Activated CD4-positive, alpha-beta T cell treated with anti-CD3 and anti-CD28 coated beads, Interleukin-2, amount 50 U/mL, for 24 hours (primary cell): ENCODE measurements at places on chromosomes 11 and 22.

- no peak for DNase-seq
These were observed 16.5 kb downstream of the RNF141 start for GRCh38 chr11:10524471-10524870.

- no peak for DNase-seq
These were observed 243.0 kb upstream of the ANO5 start for GRCh38 chr11:21949763-21950413.

DNA sequence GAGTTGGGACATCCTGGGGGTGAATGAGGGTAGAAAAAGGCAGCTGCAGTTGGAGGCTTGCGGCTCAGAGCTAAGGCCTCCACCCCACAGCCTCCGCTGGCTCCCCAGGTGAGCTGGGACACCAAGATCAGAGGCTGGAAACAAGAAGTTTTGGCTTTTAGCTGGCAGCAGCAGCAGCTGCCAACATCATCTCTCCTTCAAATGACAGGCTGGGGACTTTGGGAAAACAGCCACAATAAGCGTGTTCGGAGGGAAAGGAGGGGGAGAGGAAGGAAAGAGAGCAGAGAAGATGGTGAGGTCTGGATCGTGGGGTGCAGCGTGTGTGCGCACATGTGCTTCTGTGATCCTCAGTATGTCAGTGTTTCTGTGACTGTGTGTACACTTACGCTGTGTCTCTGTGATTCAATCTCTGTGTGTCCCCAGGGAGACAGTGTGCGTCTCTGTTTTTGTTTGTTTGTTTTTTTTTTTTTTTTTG, 62.0 kb upstream of the RASD2 start:
- no peak for DNase-seq

DNA sequence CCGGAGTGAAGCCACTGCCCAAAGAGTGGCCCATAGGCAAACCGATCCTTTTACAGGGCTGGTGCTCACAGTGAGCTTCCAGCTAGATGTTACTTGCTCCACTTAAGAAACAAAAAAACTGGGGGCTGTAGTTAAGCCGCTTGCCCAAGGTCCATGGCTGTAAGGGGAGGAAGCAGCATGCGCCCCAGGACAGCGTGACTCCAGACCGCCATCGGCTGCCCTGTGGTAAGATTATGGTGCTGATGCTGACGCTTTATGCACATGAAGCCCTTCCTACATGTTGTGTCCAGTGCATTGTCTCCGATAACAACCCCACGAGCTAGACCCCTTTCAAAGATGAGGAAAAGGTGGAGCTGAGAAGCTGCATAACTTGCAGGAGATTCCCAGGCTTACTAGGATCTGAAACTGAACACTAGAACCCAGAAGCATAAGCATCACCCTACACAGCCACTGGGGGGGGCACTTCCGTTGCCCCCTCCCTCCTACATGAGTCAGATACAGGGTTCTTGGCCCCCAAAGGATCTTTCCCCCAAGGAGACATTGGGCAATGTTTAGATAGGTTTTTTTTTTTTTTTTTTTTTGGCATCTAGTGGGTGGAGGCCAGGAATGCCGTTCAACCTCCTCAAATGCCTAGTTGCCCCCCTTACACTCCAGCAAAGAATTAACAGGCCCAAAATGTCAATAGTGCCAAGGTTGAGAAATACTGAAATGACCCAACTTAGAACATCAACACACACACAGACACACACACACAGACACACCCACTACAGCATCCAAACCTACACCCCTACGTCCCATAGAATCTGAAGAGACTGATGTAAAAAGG, 53.9 kb downstream of the MN1 start:
- DNase-seq: no peak

DNA sequence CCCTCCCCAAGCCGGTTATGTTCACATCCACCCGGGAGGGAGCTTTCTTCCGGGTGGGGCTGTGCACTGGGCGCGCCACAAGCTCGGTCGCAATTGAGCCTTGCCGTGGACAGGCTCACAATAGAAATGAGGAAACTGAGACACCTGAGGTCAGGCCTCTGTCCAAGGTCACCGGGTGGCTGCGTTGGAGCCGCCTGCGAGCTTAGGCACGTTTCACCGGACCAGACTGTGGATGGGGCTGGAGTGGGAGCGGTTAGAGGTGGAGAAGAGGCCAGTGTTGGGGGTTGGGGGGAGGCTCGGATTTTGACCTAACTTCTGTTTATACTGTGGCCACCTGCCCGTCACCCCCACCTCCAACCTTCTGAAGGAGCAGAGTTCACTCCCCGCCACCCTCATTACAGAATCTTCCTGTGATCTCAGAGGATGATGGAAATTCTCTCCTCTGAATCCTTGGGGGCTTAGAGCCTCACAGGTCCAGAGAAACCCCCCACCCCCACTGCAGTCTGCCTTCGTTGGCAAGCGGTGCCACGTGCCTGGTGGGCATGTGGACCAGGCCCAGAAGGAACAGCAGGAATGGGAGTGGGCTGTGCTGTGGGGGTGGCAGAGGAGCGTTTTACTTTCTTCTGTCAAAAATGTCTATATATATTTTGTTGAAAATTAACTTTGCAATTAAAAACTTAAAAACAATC, 631 bp upstream of the NPTXR start:
- no peak for DNase-seq

DNA sequence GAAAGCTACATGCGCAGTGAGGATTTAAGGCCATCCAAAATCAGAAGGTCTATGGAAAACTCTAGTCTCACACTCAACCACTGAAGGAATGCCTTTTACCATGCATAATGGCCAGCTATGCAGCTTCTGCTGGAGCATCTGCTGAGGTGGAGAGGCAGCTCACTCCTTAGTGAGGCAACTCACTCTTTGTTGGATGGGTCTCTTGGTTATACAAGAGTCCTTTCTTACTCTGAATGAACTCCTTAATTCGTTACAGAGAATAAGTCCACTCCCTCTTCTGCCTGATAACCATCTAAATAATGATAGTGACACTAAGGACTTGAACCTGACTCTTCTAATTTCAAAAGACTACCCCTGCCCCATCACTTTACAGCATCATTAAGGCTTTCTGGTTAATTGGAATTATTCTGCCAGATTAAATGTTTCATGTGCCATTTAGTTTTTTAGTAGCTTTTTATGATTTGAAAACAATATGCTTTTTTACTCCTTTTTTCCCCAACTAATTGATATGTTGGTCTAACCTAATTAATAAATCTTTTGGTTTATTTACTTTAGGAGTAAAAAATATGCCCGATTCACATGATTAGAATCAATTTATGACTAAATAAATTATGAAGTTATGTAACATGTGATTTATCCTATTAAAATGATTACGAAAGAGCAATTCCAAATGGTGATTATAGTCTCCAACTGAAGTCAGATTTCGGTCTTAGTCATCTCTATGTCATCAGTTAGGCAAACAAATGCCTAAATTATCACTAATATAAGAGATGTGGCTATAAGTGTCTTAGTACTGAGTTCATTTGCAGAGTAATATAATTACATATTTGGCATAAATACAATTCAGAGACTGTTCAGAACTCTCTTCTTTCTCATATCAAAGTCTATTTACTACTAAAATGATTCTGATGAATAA, 286.7 kb upstream of the CCDC90B start:
- no peak for DNase-seq

DNA sequence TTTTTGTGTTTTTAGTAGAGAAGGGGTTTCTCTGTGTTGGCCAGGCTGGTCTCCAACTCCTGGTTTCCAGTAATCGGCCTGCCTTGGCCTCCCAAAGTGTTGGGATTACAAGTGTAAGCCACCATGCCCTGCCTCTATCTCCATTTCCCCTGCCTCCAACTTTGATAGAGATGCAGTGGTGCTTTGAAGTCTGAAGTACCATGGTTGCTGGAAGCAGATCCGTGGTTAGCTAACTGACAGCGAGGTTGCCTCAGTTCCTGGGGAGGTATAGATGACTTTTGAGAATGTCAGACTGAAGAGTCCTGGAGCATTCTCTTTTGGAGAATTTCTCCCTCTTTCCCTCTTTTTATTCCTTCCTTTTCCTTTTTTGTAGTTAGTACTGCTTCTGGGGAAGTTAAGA, 111.5 kb upstream of the RRM1 start:
- DNase-seq: no peak

DNA sequence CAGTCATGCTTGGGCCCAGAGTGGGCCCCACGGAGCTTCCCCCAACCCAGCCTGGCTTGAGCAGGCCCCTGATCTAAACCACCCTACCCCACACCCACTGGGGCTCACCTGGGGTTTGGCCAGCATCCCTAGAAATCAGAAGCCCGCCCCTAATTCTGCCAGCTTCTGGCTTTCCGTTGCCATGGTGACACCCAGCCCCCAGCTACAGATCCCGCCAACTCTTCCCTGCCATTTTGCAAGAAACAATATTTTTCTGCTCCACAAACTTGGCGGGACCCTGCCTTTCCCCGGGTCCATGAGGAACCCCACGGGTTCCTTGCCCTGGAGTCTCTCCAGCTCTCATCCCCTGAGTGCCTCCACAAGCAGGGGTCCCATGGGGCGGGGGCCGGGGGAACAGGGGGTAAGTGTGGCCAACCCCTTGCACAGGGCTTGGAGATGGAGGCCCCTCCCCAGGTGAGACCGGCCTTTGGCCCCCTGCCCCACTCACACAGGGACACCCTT, 90.0 kb downstream of the CDKN1C start:
- no peak for DNase-seq

GRCh38 chr11:64503186-64503753, 87.8 kb upstream of the SLC22A12 start:
- DNase-seq: no peak

DNA sequence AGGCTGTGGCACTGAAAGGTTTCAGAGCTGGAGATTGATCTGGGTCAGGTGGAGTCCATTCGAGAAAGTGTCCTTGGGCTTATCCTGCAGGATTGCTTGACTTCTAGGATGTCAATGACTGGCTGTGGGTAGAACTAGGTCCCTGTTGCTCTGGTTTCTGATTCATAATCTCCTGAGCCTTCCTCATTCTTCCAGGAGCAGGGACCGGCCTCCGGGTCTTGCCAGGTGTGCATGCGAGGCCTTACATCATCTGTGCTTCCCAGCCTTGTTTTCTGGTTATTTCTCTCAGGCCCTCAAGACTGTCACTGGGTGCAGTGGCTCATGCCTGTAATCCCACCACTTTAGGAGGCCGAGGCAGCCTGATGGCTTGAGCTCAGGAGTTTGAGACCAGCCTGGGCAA, 33.3 kb upstream of the SORL1-AS1 start:
- DNase-seq: no peak

DNA sequence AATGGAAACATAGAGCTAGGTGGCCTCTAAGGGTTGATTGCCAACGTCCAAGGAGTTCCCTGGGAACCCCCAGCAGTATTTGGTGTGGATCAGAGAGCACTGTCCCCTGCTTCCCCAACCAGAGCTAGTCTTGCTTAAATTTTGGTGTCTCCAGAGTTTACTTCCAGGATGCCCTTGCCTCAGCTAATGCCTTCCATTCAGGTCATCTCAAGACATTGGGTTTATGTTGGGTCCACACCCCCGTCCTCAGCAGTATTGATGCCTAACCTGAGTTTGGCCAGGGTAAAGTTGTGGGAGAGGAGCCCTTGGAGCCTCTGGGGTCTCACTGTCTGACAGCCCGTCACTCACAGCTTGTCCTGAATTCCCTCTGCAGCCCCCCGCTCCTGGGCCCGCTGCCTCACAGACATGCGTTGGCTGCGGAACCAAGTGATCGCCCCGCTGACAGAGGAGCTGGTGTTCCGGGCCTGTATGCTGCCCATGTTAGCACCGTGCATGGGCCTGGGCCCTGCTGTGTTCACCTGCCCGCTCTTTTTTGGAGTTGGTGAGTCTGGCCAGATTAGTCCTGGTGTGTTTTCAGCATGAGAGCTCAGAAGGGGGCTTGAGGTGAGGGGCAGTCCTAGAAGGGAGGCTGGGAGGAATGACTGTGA, 1.4 kb downstream of the RCE1 start:
- DNase-seq: no peak

GRCh38 chr11:128522943-128523518, 64.3 kb downstream of the ETS1 start:
- no peak for DNase-seq

GRCh38 chr11:133940034-133940433, 16.7 kb downstream of the IGSF9B start:
- no peak for DNase-seq

DNA sequence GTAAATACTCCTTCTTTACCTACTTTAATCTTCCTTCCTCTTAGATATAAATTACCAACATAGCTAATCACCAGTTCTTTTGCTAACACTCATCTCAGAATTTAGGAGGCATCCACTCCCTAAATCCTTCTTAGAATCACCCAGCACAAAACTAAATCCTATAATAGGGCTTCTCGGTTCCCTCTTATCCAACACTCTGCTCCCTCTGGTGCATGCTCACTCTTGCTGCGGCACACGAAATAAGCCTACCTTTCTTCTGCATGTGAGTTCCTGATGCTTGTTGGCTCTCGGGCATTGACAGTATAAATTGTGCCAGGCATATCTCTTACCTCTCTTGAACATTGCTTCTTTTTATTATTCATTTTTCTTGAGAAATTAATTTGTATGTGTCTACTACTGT, 61.0 kb downstream of the OR5AK2 start:
- DNase-seq: no peak

GRCh38 chr11:129710423-129710822, 105.2 kb upstream of the TMEM45B start:
- no peak for DNase-seq

- DNase-seq: no peak
These were observed 7.7 kb upstream of the NCR3LG1 start for GRCh38 chr11:17343907-17344306.

- DNase-seq: no peak
These were observed 34.7 kb upstream of the CLNS1A start for GRCh38 chr11:77672264-77672663.

GRCh38 chr11:89347071-89347470, 144.1 kb downstream of the NOX4 start:
- no peak for DNase-seq

DNA sequence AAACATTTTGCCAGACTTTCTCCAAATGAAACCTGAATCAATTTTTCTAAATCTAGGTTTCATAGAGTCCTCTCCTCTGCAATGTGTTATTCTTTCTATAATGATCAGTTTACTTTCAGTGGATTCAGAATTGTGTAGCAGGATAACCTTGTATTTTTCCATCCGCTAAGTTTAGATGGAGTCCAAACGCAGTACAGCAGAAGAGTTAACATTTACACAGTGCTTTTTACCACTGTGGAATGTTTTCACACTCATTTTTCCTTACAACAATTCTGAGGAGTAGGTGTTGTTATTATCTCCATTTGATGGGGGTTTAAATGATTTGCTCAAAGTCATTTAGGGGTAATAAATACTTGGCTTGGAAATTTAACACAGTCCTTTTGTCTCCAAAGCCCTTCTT, 9.6 kb downstream of the RAG1 start:
- no peak for DNase-seq

GRCh38 chr11:45896422-45896984, 10.6 kb downstream of the FREY1 start:
- no peak for DNase-seq

GRCh38 chr11:13962198-13962561, 343 bp upstream of the SPON1 start:
- DNase-seq: no peak

GRCh38 chr11:336659-337198, 16.1 kb upstream of the IFITM3 start:
- no peak for DNase-seq

DNA sequence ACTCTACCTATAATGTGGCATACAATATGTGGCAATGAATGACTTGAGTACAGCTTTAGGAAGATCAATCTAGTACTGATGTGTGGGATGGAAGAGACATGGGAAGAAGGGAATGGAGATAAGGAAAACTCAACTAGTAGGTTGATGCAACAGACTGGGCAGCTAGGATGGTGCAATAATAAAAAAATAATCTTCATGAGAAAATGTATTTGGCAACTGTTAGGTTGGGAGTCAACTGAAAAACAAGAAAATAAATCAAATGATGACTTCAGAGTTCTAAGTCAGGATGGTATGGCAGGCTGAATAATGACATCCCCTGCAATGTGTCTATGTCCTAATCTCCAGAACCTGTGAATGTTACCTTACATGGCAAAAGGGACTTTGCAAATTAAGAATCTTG, 236.8 kb upstream of the PITPNB start:
- DNase-seq: no peak
